Coronary artery (tissue), 2 donors: ENCODE measurements at places on chromosomes 7 and 10.

- no peak for DNase-seq
Observed at GRCh38 chr10:70328967-70329366, 45.2 kb upstream of the NPFFR1 start.

GRCh38 chr10:94991243-94991888, 52.9 kb downstream of the CYP2C9 start:
- no peak for DNase-seq

- no peak for DNase-seq
Observed at GRCh38 chr7:123533929-123534382, 439 bp downstream of the IQUB start.

DNA sequence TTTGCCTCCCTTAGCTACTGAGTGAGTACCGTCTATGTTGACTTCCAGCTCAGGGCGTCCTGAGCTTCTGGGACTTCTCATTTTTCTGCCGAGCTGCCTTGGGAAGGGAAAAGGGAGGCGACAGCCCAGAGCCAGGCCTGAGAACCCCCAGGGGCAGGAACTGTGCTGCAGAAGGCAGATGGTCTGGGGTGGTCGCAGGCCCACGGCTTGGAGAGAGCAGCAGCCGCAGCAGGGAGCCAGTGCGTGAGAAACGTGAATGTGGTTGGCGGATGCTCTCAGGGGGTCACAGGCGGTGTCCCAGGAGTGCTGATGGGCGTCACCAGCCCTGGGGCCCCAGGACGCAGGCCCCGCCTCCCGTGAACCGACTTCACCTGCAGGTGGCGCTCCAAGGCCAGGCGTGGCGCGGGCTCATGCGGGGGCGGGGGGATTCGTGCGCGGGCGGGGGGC, 9.2 kb upstream of the PWWP2B start:
- no peak for DNase-seq

DNA sequence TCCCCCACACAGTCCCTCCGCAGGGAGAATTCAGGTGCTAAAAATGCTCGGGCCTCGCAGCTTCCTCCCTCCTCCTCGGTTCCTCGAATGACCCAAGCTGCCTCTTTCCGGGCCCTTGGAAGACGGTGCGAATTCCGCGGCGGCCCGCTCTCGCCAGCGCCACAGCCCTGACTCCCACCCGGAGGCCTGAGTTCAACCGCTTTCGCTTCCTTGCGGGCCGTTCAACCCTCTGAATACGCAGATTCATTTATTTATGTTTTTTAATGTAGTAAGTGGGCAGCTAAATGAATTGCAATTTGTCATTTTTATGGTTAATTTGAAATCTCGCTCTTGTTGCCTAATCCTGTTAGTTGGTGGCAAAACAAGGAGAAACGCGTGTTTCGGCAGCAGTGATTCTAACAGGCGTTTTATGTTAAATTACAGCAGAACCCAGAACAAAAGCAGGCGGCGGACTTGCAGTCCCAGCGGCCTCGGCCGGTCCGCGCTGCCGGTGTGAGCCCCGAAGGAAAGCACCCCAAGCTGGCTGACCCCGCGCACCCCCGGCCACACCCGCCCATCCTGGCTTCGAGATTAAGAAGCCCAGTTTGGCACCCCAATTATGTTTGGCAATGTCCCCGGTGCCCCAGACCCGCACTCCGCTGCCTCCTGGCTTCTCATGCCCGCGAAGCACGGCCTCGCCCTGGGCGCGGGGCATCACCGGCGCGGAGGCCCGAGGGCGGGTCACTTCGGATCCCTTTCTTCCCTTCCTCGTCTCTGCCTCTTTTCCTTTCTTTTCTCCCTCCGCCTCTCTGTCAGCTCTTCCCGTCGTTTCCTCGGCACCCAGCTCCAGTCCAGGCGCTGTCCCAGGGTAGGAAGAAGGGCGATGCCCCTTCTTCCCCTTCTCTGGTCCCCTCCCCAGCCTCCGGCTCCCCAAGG, 75.9 kb downstream of the INSIG1 start:
- DNase-seq: no peak

DNA sequence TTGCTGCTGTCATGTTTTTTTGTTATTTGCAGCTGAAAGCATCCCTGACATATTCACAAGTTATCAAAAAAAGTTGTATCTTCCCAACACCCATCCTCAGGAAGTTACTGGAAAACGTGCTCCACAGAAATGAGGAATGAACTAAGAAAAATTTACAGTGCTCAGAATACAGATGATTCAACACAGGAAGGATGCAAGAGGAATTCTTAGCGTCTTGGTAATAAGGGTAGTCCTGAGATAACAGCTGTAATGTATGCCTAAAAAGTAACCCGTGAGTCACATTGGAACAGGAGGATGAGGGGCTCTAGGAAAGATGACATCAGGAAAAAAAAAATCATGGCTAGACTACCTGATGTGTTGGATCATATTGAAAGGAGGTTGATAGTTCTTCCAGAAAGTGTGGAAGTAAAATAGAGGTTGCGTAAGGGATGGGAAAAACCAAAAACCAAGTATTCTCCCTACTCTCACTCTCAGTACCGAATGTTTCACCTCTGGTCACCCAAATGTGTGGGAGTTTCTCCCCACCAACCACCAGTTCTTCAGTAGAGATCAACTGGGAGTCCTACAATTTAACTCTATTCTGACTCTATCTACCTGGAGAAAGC, 3.9 kb downstream of the ADAM12 start:
- no peak for DNase-seq
